ENCODE measurements at places on chromosomes 12 and 14.

- DNase-seq: no peak
These were observed 149.0 kb downstream of the EFCAB11 start for GRCh38 chr14:89805501-89805900.

GRCh38 chr12:42104784-42105183, 39.9 kb downstream of the GXYLT1 start:
- DNase-seq: no peak

DNA sequence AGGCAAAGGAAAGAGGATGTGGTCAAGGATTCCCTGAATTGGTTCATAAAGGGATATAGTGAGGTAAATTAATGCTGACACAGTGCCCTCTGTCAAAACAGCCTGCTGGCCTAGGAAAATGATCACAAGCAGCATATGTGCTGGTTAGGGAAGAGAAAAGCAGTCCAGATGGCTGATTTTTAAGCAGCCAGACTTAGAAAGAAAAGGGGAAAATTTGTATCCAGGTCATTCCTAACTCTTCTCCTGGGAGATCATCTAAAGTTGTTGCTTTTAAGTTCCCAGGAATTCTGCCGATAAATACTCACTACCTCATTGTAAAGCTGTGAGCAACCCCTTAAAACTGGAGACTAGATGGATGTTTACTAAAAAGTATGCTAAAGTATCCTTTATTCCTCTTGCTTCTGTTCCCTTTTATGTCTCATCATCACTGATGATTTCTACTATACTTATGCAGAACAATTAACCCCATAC, 46.4 kb upstream of the CNOT2 start:
- peak; percentile 11 for DNase-seq

DNA sequence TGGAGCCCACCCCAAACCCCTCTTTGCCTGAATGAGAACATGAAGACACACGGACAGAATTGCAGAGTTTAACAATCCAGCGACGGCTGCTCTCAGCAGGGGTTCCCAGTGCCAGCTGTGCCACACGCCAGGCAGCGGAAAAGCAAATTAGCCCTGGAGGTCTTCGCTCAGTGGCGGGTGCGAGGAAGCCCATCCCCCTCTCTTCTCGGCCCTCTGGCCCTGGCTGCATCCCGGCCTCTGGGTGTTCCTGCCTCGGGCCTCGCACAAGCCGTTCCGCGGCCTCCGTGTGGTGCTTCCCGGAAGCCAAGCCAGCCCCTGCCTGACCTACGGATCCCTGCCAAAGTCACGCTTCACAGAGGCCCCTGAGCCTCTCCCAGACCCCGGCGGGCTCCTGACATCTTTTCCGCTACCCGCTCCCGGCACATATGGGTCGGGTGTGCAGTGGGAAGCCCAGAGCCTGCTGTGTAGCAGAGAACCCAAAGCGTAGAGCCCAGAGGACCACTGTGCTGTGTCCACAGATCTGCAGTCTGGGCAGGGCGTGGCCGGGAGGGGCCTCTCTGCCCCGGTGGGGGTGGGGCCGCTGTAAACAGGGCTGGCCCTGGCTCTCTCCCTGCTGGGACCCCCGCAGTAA, 70.7 kb upstream of the GALNT9 start:
- DNase-seq: no peak

GRCh38 chr12:4984971-4985370, 58.7 kb upstream of the KCNA5 start:
- no peak for DNase-seq

- peak; percentile 16 for DNase-seq
These were observed 61.8 kb downstream of the PIK3C2G start for GRCh38 chr12:18323159-18323558.

DNA sequence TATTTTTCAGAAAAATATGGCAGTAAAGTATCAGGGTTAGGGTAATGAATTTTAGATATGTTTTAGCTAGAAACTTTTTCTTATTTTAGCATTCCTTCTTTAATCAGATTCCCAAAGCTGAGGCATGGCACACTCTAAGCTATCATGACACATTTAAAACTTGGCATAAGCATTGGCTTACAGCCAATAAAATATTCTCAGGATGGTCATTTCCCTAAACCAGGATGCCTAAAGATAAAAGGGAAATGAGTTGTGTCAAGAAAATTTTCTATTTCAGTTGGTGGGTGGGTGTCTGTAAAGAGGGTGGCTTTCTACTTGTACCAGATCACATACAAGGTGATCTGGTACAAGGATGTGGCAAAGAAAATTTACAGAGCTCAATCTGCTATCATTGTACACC, 47.8 kb downstream of the PEBP1 start:
- no peak for DNase-seq

DNA sequence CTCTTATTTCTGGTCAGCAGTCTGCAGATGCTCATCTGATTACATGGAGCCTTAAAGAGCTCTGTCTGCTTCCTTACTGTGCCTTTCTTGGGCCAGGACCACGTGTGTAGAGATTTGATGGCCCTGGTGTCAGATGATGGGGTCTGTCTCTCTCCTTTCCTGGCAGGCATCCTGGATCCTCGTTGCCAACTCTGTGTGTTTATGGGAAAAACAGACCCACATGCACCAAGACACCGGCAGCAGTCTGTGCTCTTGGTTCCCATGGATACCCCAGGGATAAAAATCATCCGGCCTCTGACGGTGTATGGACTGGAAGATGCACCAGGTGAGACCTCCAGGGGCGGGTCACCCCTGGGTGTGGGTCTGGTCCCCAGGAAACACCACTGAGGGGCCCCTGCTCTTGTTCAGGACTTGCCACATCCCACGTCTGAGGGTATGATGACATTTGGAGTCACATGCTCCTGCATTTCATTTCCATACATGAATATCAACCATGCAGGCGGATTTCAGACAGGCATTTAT, 18.5 kb upstream of the ALDH2 start:
- DNase-seq: no peak

GRCh38 chr12:111093428-111094142, 173.2 kb upstream of the MYL2 start:
- no peak for DNase-seq

DNA sequence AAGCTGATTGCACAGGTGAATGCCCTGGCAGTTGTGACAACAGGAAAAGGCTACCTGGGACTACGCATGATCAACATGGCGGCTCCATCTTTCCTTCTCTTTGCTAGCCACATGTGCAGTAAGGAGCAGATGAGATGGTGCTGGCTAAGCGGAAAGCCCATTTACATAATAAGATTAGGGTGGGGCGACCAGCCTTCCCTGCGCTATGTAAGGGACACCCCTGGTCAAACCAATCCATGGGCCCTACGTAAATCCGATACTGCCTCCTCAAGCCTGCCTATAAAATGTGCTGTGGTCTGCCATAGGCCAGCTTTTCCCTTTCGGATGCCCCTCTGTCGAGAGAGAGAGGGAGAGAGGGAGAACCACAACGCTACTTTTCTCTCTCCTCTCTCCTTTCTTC, 31.0 kb upstream of the BTG1 start:
- no peak for DNase-seq

DNA sequence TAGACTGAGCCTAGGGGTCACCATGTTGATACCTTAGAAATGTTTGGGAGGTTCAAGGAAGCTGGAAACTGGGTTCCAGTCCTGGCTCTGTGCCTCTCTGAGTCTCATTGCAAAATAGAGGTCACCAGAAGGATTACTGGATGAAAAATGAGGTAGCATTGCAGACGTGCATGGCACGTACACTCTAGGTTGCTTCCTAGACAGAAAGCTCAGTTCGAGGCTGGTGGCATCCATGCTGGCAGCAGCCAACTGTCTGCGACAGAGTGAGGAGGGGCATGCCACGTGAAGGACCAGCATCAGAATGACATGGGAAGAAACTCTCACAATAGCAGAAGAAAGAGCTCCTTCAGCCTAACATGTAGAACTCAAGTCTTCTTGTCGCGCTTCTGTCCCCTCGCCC, 4.6 kb upstream of the CYP46A1 start:
- DNase-seq: no peak

- no peak for DNase-seq
These were observed 62.7 kb downstream of the TESC start for GRCh38 chr12:117036547-117036946.

DNA sequence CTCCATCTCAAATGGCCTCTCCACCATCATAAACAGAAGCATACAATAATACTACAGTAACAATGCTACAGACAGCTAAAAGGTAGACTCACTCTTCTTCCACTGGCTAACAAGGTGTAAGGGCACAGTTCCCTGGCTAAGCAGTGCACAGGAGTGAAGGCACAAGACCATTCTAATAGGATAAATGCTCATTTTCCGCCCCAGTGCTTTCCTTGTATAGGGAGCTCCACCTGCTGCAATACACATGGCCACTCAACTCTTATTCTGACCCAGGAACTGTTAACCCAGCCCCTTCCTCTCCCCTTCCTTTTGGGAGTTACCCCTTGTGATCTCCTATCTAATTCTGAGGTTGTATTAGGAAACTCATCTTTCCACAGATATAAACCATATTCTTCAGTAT, 124.6 kb downstream of the KCNK10 start:
- no peak for DNase-seq

GRCh38 chr14:56290195-56290594, 172.0 kb downstream of the PELI2 start:
- no peak for DNase-seq

GRCh38 chr12:91948504-91948903, 197.1 kb downstream of the BTG1 start:
- no peak for DNase-seq

DNA sequence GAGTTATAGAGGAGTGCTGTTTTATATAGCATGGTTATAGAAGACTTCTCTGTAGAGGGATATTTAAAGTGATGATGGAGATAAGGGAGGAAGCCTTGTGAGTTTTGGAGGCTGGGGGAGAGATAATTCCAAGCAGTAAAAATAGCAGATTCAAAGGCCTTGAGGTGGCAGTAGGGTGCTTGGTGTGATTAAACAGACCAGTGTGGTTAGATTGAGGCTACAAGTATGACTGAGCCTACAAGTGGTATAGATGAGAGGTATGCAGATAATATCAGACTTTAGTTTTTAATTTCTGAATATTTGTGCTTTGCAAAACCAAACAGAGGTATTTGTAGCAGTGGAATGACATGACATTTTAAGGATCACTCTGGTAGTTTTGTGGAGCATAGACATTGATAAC, 20.3 kb downstream of the FANCM start:
- no peak for DNase-seq

DNA sequence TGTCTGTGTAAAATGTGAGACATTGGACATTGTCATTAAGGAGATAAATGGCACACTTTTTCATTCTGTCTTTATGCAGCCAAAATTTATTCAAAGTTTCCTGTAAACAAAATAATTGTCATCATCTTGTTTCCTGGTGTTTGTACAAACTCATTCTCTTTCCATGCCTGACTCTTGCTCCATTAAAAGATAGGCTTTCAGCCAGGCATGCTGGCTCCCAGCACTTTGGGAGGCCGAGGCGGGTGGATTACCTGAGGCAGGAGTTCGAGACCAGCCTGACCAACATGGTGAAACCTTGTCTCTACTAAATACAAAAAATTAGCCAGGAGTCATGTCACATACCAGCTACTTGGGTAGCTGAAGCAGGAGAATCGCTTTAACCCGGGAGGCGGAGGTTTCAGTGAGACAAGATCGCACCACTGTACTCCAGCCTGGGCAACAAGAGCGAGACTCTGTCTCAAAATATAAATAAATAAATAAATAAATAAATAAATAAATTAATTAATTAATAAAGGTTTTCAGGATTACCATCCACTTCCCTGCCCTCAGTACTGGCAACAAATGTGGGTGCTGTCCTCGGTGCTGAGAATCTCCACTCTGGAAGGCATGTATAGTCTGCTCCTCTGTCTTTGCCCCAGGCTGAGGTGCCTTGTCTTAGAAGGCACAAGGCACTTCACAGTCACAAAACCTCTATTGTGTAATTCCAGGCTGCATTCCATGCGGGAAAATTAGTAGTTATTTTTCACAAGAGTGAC, 83.2 kb downstream of the PAH start:
- DNase-seq: no peak

DNA sequence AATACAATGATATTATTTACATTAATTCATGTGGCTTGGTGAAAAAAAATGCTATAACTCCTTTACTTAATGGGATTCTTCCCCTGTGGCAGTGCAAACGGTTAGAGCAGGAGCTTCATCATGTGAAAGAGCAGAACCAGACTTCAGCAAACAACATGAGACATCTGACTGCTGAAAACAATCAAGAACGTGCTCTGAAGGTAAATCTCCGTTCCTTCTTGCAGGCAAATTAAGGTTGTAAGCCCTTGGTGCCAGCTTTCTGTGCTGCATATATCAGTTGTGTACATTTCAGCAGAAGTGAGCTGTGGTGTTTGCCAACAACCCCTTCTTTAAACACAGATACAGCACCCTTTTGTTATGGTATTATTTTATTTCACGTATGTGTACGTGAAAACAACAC, 171.7 kb downstream of the MIPOL1 start:
- DNase-seq: no peak

GRCh38 chr14:38866461-38866860, 236.6 kb downstream of the SEC23A start:
- DNase-seq: no peak

GRCh38 chr12:104695453-104696148, 238.9 kb downstream of the CHST11 start:
- no peak for DNase-seq

DNA sequence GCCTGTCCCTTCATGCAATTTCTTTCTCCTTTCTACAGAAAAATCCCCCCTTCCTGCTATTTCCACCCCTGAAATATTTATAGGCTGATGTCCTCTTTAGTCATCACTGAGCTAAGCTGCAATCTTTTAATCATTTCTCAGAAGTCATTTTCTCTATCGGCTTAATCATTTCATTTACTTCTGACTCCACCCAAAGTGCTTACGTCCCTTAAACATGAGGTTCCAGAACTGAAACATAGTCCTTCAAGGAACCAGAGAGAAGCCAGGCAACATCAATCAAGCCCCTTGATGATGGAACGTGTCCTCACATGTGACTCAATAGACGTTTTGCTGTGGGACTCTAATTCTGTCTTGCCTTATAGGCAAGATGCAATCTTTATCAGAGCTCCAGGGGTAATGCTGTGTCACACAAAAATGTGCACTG, 148.7 kb upstream of the KRR1 start:
- no peak for DNase-seq

GRCh38 chr14:74609721-74610120, 2.3 kb downstream of the LTBP2 start:
- no peak for DNase-seq
